ENCODE measurements at places on chromosomes 1 and 21. TPM values are rescaled to one million over a fixed set of nuclear protein-coding genes. Genes with fewer than 3 reads are reported as not detected.

Gene CHI3L2
- total RNA-seq = not detected

Gene TXLNA
- 64.9 TPM for total RNA-seq

Gene UBXN10
- under 0.01 TPM for total RNA-seq

Gene FAM151A
- total RNA-seq = not detected

Gene CXADR
- total RNA-seq = 77.6 TPM

Gene TFAP2E
- under 0.01 TPM for total RNA-seq

Gene ADGRL2
- total RNA-seq = 16.3 TPM

Gene RHEX
- not detected for total RNA-seq

Gene PLPPR5
- not detected for total RNA-seq

Gene HMCN1
- 13.3 TPM for total RNA-seq

Gene FAM177B
- total RNA-seq = not detected

- DNase-seq = no peak
Observed at GRCh38 chr1:172756024-172756423, 97.1 kb downstream of the FASLG start.

- no peak for DNase-seq
Observed at GRCh38 chr1:22767852-22768251, 57.2 kb downstream of the EPHB2 start.

GRCh38 chr1:89791064-89791726 lies 29.6 kb upstream of the LRRC8D start:
- DNase-seq = no peak

- DNase-seq = no peak
Observed at GRCh38 chr1:204416589-204417073, 5.0 kb upstream of the PPP1R15B start.

DNA sequence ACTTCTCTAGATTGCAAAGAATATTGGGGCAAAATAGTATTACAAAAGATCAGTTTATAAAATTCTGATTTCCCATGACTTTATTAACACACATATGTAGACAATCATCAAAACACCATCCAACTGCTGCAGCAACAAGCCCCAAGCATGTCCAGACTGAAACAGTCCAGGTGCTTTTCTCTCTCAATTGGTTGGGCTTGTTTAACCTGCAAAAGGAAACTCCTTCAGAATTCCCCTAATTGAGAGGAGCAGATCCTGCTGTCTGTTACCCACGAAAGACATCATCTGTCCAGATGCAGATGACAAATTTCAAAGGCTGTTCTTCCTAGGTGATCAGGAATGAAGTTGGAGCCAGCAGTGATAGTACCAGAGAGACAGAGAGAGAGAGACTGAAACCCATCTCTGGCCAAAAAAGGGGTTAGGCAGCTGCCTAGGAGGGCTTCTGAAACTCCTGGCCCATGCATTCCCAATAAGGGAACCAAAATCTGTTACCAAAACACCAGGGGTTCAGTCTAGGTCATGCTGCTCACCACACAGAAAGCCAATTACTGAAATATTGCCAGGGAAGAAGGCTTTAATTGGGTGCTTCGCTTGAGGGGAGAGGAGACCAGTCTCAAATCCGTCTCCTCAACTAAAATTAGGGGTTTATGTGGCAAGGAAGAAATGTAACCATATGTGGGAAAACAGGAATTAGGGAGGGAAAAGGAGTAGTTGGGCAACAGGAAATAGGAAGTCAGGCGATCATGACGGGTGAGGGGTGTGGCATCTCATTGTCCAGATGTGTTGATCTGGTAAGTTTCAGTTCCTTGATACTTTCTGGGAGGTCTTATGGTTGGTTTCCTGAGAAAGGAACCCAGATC lies 34.7 kb upstream of the RGL1 start:
- DNase-seq = no peak

GRCh38 chr1:202850593-202851362 lies 38.2 kb downstream of the RABIF start:
- DNase-seq = no peak

DNA sequence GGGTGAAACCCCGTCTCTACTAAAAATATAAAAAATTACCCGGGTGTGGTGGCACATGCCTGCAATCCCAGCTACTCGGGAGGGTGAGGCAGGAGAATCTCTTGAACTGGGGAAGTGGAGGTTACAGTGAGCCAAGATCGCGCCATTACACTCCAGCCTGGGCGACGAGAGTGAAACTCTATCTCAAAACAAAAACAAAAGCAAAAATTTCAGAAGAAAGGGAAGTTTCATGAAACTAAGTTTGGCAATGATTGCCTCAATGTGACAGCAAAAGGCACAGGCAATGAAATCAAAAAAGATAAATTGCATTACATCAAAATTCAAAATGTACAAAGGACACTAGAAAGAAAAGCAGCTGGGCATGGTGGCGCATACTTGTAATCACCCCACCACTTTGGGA lies 40.1 kb downstream of the BTF3L4 start:
- no peak for DNase-seq

DNA sequence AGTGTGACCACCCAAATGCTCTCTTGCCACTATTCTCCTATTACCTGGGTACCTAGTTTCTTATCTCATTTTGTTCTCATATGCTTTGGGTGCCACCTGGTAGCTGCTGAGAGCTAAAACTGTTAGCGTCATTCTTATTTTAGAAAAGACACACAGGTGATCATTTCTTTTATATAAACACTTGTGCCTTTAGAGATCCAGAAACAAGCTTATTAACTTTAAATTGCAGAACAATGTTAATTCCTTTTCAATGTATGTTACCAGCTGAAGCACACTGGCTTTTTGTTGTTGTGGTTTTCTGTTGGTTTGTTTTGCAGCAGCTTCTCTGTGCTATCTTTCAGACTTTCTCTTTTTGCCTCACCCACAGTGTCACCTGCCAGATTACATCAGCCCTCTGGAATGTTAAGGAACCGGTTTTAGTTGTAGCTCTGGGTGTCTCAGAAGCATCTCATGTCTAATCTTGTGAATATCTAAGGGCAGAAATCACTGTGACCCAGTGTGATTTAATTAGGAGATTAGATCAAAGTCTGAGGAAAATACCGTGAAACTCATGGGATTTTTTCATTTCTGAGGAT lies 43.4 kb upstream of the SLC19A2 start:
- DNase-seq = no peak

DNA sequence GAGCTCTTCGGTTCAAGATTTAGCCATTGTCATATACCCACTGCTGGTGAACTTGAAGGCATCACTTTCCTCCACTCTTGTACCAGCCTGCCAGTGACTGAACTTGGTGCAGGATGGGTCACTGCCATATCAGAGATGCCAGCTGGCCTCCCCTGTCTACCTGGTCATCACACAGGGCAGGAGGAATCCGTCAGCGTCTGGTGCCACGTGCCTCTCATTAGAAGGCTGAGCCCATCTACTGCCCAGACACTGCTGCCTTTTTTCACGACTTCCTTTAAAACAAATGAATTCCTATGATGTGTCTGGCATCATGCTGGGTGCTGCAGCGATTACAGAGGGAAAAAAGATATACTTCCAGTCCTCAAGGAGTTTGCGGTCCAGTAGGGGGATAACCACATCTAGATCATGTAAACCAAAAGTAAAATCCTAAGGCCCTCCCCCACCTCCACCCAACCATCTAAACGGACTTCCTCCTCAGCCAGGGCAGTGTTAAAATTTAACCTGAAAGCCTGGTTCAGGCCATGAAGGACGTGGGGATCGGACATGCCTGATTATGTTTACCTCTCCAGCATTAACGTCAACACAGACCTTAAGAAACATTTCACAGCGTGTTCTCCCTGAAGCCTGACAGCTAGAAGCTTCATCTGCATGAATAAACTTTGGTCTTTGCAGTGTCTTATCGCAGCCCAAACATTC lies 29.2 kb upstream of the PDE9A start:
- DNase-seq = no peak

DNA sequence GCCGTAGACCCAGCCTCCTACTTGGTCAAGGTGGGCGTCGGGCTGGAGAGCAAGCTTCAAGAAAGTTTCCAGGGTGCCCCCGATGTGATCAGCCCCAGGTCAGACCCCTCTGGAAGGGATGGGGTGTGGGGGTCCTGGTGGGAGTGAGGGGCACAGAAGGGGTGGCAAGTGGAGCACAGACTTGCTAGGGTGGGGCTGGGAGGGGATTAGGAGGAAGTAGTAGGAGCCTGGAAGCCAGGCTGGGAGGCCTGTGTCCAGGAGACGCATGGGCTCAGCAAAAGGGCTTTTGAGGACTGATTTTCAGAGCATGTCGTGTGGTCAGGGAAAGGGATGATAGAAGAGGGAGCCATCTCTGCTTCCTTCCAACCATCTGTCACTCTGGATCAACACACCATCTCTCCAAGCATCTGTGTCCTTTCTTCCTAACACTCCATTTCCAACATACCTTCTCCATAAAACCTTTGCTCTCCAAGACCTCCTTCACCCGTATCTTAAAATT lies 8.5 kb downstream of the TRIM46 start:
- no peak for DNase-seq

- no peak for DNase-seq
Observed at GRCh38 chr1:226825037-226825745, 45.2 kb upstream of the PSEN2 start.

DNA sequence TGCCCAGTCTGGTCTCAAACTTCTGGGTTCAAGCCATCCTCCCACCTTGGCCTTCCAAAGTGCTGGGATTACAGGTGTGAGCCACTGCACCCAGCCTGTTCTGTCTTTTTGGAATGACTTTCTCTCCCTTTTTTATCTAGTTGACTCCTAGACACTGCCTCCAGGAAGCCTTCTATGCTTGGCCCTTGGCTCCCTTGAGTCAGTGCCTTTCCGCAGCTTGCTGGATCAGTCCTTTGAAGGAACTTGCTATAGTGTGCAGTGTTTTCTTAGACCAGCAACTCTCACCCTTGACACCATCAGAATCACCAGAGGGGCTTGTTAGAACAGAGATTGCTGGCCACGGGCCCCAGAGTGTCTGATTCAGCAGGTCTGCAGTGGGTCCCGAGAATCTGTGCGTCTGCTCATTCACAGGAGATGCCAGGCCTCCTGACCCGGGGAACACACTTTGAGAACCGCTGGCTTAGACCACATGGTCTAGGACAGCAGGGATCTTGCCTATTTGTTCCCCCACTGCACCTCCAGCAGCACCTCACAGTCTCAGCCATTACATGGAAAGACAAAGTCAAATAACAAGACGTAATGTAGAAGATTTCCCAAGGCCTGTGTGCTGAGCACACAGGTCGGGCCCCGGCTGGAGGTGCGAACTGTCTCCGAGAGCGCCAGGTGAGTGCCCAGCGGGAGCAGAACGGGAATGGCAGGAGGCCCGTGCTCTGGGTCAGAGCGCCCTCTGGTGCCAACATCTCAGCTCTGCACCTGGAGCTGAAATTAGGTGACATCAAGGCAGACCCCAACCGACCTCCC lies 27.4 kb upstream of the CTPS1 start:
- peak; percentile 71 for DNase-seq

- DNase-seq = no peak
Observed at GRCh38 chr1:166066107-166066506, 100.7 kb downstream of the FAM78B start.

- no peak for DNase-seq
Observed at GRCh38 chr1:20051218-20051829, 18.7 kb upstream of the PLA2G5 start.

- no peak for DNase-seq
Observed at GRCh38 chr1:183821889-183822611, 17.1 kb downstream of the RGL1 start.

GRCh38 chr1:9892563-9893528 lies 17.2 kb downstream of the CTNNBIP1 start:
- DNase-seq = peak; percentile 83

- no peak for DNase-seq
Observed at GRCh38 chr1:187042538-187042937, 213.8 kb downstream of the PLA2G4A start.

DNA sequence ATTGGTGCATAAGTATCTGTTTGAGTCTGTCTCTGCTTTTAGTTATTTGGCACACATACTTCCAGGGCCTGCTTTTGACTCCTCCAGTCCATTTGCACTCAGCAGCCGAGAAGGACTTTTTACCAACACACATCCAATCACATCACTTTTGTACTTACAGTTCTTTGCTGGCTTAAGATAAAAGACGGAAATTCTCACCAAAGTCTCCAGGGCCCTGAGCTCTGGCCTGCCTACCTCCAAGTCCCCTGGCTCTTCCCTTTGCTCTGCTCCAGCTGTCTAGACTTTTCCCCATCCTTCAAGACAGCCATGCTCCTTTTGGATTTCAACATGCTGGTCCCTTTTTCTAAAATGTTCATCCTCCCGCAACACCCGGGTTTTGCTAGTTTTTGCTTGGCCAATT lies 2.2 kb upstream of the EVA1C start:
- no peak for DNase-seq

DNA sequence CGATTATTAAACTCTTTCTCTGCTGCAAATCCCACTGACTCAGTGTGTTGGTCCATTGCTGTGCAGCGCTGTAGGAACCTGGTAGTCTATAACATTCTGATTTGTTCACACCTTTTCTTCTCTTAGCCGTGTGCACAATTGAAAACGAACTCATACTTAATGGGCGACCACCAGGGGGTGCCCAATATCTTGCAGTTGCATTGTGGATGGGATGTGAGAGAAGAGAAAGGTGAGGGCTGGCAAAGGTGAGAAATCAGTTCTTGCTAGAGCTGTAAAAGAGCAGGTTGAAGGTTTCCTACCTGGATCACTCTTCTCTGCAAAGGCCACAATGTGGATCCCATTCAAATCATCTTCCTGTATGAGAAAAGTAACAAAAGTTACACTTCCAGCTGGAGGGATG lies 51.0 kb downstream of the CASQ2 start:
- DNase-seq = peak; percentile 23

- no peak for DNase-seq
Observed at GRCh38 chr1:84884671-84885389, 8.2 kb downstream of the LPAR3 start.

DNA sequence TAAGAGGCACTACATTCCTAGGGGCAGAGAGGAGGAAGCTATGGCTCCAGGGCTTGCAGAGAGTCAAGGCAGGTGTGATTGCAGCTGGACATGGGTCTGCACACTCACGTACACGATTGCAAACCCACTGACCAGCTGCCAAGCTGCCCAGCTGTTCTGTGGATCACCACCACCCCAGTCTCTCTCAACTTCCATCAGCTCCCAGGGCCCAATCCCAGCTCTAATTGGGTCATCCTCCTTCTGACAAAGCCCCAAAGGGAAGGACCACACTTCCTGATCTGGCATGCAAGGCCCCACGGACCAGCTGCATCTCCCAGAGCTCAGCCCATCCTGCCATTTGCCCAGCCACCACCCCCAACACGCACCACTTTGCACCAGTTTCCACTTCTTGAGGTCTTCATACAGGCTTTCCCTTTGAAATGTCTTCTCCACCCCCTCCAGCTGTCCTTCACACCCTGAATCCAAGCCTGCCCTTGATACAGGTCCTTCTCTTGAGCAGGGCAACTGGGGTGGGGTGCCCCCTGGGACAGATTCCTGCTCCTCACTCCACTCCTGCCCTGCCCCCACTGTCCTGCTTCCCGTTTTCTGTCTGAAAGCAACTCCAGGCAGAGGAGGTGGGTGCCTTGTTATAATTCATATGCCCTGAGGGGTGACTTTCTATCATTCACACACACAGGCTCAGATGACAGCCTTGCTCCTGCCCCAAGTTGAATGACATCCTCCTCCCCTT lies 179.4 kb upstream of the EDN2 start:
- no peak for DNase-seq

GRCh38 chr1:98698625-98699024 lies 37.1 kb downstream of the SNX7 start:
- no peak for DNase-seq

GRCh38 chr1:219347921-219348391 lies 174.3 kb downstream of the LYPLAL1 start:
- DNase-seq = no peak
